ENCODE measurements at places on chromosomes 7 and 10.

DNA sequence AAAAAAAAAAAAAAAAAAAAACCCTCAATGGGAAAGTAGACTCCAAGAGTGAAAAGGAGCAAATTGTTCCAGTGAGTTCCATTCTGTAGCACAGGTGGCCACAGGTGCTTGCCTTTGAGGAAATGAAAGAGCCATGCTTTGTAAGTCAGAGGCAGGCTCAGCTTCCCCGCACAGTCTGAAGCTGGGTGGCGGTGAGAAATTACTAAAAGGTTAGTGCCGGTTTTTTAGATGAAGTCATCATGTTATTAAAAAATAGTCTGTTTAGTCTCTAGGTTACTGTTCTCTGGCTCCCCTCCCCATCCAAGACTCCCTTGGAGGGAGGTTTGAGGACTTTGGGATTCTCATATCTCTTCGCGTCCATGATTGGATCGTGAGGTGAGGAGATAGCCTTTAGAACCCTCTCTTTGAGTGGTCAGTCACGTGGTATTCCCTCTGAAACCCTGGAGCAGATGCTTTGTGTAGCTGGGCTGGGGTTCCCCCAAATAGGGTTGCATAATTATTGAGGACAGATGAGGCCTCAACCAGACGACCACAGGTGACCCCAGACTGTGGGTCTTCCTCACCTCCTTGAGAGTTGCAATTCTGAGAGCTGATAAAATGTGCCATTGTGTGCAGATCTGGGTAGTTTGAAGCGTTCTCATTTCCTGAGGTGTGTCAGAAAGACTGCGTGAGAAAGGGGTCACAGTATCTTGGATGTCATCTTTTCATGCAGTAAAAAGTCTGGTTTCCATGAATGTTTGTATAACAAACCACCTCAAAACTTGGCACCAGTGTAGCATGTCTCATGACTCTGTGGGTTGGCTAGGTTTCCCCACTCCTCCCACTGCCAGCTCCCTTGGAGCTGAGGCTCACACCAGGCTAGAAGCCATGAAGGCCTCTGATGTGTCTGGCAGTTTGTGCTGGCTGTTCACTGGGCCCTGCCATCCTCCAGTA, 27.1 kb downstream of the OGDH start:
- DNase-seq: peak; percentile 99

- peak; percentile 91 for DNase-seq
Measured at GRCh38 chr7:85773116-85773728, 586.4 kb upstream of the SEMA3D start.

GRCh38 chr10:87594864-87595263, 64.8 kb upstream of the PAPSS2 start:
- DNase-seq: no peak

- no peak for DNase-seq
Measured at GRCh38 chr7:41374150-41374848, 328.6 kb downstream of the INHBA start.

DNA sequence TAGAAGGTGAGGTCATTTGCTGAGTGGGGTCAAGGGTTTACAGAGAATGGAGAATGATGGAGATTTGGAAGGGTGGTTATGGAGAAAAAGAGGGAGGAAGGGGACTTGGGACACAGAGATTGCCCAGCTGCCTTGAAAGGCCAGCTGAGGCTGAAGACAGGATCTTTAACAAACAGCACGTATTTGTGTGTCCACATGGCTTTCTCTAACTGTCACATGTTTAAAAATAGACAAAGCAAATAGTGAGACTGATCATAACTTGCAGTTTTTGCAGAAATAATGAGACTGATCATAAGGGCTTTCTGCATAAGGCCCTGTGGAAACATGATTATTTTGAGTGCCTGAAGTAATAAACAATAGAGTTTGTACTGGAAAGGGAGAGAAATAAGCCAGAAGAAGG, 212.7 kb downstream of the HDAC9 start:
- no peak for DNase-seq

- peak; percentile 62 for DNase-seq
Measured at GRCh38 chr10:13891128-13892000, 304.6 kb downstream of the PRPF18 start.

GRCh38 chr10:63268149-63268797, 135.1 kb downstream of the NRBF2 start:
- peak; percentile 58 for DNase-seq

DNA sequence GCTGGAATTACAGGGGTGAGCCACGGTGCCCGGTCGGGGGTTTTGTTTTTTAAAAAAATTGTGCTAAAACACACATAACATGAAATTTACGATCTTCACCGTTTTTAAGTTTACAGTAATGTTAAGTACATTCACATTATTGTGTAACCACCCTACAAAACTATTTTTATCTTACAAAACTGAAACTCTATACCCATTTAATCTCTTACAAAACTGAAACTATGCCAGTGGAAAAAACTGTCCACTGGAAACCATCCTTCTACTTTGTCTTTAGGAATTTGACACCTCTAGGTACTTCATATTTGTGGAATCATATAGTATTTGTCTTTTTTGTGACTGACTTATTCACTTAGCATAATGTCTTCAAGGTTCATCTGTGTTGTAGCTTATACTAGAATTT, 1.0 kb upstream of the PSMC2 start:
- no peak for DNase-seq

DNA sequence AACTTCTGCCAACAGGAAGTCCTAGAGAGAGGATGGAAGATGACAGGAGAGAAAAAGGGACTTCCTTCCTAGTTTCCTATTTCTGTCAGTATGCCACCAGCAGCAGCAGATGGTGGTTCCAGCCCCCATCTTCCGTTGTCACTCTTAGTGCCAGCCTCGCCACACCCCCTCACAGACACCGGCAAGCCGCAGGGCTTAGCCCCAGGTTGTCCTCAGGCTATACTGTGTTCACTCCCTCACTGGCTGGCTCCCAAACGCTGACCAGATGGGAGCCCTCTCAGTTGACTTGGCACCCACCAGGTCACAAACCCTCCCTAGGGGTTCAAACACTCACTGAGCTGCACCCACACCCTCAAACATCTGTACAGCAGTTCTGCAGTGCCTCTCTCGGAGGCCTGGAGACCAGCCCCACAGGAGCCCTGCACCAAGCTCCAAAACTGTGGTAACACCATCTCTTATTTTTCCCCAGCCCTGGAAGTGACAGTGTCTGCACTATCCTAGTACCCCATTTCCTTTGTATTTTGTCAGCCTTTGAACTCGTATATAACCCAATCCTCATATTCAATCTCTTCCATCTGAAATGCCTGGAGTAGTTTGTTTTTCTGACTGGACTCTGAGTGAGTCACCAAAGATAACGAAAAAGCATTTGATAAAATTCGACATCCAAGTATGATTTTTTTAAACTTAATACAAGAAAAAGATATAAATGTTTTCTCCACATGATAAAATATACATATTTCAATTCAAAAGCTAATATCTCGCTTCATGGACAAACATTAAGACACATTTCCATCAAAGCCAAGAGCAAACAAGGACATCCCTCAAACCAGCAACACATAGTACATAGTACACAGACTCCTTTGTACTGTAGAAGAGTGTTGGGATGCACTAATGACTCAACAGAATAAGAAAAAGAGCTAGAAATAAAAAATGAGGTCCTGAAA, 34.5 kb downstream of the SMURF1 start:
- peak; percentile 44 for DNase-seq

DNA sequence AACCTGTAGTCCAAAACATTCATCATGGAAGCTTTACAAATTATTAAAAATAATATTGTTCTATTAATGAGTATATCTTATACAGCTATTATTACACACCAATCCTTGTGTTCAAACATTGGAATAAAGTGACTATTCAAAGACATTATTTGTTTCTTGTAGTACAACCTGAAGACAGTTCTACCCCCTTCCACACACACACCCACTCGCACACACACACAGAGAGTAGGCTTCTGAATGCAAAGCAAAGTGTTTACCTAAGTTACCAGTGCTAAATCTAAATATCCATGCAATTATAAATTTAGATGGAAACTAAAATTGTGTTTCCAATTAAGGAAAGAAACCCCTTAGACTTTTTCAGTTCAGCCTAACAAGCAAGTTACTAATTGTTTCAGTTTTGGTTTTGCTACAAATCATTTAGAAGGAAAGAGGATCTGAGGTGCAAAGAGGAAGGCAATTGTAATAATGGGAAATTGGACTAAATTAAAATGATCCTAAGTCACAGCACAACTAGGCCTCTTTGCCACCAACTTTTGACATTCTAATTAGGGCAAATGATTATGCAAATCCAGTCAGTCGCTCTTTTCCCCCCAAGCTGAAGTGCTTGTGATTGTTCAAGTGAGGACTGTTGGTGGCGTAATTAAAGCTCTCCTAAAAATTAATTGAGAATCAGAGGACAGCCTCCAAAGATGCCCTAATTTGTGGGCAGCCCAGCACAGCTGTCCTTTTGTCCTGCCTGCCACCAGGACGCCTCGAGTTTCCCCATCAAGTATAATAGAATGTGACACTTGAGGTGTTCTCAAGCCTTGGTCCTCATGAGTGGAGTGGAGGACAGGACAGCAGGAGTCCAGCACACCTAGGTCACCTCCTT, 19.9 kb upstream of the ATOH7 start:
- DNase-seq: no peak

GRCh38 chr7:158356454-158356853, 231.2 kb downstream of the PTPRN2 start:
- DNase-seq: no peak

DNA sequence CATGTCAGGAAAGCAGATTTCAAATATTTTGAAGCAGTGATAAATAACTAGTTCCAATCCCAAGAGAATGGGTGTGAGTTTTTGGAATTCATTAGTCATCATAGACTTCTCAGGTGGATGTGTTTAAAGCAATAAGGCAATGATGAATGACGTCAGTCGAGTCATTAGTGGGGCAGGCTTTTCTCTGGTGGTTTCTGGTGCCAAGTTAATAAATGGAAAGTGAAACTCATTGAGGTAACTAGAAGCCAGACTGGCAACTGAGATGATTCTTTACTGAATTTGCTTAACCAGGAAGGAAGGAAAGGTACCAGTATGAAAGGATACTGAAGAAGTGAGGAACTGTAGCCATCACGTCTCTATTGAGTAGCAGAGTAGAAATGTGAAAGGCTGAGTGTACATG, 311.0 kb downstream of the GPAM start:
- peak; percentile 33 for DNase-seq

DNA sequence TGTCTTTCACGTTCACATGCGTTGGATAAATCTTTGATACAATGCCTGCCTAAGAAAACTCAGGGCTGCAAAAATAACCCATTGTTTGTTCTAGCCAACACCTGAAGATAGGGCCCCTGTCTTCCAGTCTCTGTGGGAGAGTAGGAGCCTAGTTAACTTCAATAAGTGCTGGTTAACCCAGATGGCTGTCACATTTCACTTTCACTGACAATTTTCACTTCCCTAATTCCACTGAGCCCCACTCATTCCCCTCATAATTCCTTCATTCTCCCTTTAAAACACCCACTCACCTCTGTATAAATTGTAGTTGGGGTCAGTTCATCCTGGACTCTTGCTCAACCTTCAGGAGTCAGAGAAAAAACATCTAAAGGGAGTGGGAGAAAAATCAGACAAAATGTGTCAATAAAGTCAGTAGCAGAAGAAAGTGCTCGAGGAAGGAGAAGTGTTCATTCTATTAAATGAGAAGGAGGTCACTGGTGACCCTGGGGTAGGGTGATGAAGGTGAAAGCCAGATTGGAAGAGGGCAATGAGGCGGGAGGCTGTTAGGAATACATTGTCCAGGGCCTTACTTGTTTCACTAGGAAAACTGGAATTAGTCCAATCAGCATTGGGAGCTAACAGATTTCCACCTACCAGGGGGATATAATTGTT, 51.2 kb upstream of the ABI1 start:
- DNase-seq: no peak

DNA sequence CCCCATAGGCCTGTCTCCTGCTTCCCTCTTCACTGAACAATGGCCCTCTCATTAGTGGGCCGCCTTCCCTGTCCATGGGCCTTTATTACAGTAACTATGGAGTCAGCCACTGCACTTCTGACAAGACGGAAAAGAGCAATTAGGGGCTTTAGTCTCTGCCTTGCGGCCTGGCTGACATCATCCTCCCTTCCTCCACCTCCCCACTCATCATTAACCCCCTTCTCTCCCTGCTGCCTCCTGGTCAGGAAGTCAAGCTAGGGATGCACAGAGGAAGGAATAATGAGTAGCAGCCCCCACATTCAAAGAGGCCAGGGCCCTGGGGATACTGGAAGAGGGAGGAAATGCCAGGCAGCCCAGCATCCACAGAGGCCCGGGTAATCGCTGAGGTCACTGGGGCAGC, 101.6 kb upstream of the PLXNA4 start:
- no peak for DNase-seq
